Cardiac muscle cell (in vitro differentiated cells and primary cell): ENCODE measurements at places on chromosomes 7 and 10. TPM values are rescaled to one million over a fixed set of nuclear protein-coding genes. Genes with fewer than 3 reads are reported as not detected.
A peak's percentile ranks its signal among the peaks of the same experiment; 100 is the strongest.

DNA sequence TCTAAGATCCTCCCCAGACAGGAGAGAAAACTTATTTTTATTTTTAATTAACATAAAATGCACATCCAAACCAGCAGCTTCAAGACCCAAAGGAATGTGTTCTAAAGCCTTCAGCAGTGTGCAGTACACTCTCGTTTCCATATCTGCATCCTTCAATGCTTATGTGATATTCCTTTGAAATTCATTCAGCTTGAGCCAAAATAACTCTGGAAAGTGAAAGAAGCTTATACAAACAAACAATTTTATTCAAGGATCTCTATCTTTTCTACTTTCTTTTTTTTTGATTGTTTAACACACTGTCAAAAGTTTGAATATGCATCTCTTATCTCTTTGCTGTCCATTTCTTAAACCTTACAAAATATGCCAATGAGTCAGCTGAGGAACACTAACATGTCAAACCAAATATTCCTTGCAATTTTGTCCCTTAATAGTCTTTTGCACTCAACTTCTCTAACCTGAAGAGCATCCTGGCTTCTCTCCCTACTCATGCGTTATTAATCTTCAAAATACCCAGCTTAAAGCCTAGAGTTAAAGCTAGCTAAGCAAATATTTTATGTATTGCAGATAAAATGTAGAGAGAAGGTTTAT lies 124.3 kb downstream of the THSD7A start:
- peak; percentile 29 for DNase-seq

Gene FOXP2
- 1.5 and 2.7 TPM in 2 replicates for total RNA-seq

Gene C10orf53
- 0.11 TPM in 1 of 2 replicates, not detected in the other for total RNA-seq

DNA sequence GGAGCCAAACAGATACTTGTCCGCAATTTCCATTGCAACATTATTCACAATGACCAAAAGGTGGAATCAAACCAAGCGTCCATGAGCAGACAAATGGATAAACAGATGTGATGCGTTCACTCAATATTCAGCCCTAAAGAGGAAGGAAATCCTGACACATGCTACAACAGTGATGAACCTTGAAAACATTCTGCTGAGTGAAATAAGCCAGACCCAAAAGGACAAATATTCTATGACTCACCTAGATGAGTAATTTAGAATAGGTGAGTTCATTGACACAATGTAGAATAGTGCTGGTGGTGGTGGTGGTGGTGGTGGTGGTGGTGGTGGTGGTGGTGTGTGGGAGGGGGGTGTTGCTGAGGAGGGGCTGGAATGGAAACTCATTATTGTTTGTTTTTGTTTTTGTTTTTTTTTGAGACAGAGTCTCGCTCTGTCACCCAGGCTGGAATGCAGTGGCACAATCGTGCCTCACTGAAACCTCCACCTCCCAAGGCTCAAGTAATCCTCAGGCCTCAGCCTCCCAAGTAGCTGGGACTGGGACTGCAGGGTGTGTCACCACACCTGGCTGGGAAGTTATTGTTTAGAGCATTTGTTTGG lies 28.6 kb downstream of the SMKR1 start:
- DNase-seq = peak; percentile 37

- peak; percentile 6 for DNase-seq
Measured at GRCh38 chr7:147411096-147411495, 1179.5 kb upstream of the C7orf33 start.

Gene TMEM229A
- 0.12 and 0.18 TPM in 2 replicates for total RNA-seq

- no peak for DNase-seq
Measured at GRCh38 chr7:42407021-42407710, 170.2 kb upstream of the GLI3 start.
